ENCODE measurements at places on chromosomes 16 and 17.

- no peak for DNase-seq
These were observed 32.6 kb downstream of the RAI1 start for GRCh38 chr17:17713839-17714238.

DNA sequence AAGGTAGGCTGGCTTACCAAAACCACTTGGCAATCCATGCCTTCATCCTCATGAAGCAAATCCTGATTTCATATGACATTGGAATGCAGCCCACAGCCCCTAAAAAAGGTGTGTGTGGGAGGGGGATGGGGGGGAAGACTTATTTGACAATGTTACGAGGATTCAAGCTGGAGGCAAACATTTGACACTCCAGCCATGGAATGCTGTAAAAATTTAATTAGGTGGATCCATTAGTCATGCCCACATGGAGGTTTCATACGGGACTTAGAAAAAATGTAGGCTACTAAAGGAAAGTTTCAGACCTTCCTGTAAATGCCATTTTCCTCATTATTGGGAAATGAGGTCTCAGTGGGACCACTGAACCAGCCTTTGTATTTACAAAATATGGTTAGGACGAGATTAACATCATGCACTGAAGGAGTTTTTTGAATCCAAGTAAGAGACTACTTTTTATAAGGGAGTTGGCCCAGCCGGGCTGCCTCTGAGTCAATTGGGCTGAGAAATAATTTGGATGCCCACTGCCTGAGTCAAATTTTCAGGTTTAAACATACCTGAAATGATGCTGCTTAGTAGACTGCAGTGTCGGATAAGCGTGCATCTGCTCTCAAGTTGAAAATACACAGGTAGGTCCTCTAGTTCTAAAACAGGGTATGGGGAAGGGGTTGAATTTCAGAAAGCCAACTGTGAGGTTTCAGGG lies 44.6 kb upstream of the MAF start:
- no peak for DNase-seq

- DNase-seq, result no peak
These were observed 700 bp downstream of the TLCD2 start for GRCh38 chr17:1709403-1709951.

DNA sequence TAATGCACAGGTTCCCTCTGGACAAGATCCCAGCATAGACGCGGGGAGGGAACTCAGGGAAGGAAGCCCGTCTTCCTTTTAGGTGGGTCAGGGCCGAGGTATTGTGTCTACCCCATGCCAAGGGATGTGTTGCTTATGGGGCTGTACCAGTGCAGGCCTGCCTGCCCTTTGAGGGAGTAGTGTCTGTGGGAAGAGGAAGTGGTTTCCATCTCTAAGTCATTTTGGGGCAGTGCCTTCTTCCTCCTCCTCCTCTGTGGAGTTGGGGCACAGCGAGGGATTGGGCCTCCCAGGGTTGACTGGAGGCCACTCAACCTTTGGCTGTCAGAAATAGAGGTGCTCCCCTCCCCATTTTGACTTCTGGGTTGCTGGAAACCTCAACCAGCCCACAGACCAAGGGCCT lies 26.5 kb downstream of the GJD3 start:
- DNase-seq, result no peak
